ENCODE measurements at places on chromosomes 13 and 19. TPM values are rescaled to one million over a fixed set of nuclear protein-coding genes. Genes with fewer than 3 reads are reported as not detected.

GRCh38 chr19:39377373-39378362 is 13.2 kb downstream of the PAF1 start:
- no peak overlapping the region for H3K4me3 ChIP-seq
- no peak overlapping the region for H3K27ac ChIP-seq
- peaks cover 9% of the 10 kb centered on the region for H3K4me1 ChIP-seq
- DNase-seq: no peak
- H3K27me3 ChIP-seq: no peaks in the 10 kb centered on the region

- DNase-seq: no peak
- H3K27me3 ChIP-seq: no peaks in the 10 kb centered on the region
- H3K36me3 ChIP-seq: no peaks in the 10 kb centered on the region
These were observed 389.3 kb downstream of the DACH1 start for GRCh38 chr13:71477735-71478134.

GRCh38 chr19:39481229-39481545 is 549 bp downstream of the TIMM50 start:
- DNase-seq: no peak
- H3K27me3 ChIP-seq: no peaks in the 10 kb centered on the region
- peak overlapping the region; percentile 86 for H3K27ac ChIP-seq
- H3K4me1 ChIP-seq: peaks cover 16% of the 10 kb centered on the region

- peak; percentile 99 for DNase-seq
- H3K27ac ChIP-seq: peak within 1 kb of the TSS; percentile 100
- peaks cover 37% of the 10 kb centered on the region for H3K4me1 ChIP-seq
- no peaks in the 10 kb centered on the region for H3K27me3 ChIP-seq
These were observed at the start of gene U2AF2 for GRCh38 chr19:55654868-55655647. U2AF2 (plus strand) TSS chr19:55655035; CDS start chr19:55655105, 70 bp downstream.

DNA sequence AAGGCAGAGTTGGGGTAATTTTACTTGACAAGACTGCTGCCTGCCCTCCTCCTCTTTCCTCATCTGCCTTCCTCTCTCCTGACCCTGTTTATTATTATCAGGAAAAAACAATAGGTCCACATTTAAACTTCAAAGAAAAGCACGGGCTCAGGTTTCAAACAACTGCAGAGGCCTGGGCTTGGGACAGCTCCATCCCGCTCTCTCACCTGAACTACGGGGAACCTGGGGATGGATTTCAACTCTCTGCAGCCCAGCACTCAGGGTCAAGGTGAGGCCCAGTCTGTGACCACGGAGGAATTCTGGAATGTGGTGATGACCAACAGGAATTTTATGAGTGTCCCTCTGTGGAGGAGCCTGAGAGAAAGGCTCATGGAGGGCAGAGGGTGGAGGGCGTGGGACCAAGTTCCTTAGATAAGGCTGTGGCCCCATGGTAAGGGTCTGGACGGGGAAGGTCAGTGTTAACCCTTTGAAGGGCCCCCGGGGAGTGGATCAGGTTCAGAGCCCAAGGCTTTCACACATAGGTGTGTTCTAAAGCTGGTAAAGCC is 220.8 kb upstream of the MAB21L1 start:
- no peaks in the 10 kb centered on the region for H3K36me3 ChIP-seq
- H3K4me1 ChIP-seq: no peaks in the 10 kb centered on the region
- no peak overlapping the region for H3K4me3 ChIP-seq
- H3K27ac ChIP-seq: no peak overlapping the region

GRCh38 chr19:45574526-45574925 is 10.1 kb downstream of the OPA3 start:
- H3K27ac ChIP-seq: no peak overlapping the region
- no peaks in the 10 kb centered on the region for H3K27me3 ChIP-seq
- peaks cover 7% of the 10 kb centered on the region for H3K4me1 ChIP-seq

GRCh38 chr19:41225238-41226052 is 6.4 kb downstream of the AXL start:
- H3K27me3 ChIP-seq: peaks cover 15% of the 10 kb centered on the region
- H3K27ac ChIP-seq: peak overlapping the region; percentile 51
- DNase-seq: no peak
- peaks cover 23% of the 10 kb centered on the region for H3K4me1 ChIP-seq
- peak overlapping the region; percentile 31 for H3K4me3 ChIP-seq
- H3K36me3 ChIP-seq: no peaks in the 10 kb centered on the region

GRCh38 chr13:39259371-39260140 is 221.3 kb downstream of the NHLRC3 start:
- no peak overlapping the region for H3K4me3 ChIP-seq
- no peaks in the 10 kb centered on the region for H3K27me3 ChIP-seq
- no peaks in the 10 kb centered on the region for H3K36me3 ChIP-seq
- no peak for DNase-seq

DNA sequence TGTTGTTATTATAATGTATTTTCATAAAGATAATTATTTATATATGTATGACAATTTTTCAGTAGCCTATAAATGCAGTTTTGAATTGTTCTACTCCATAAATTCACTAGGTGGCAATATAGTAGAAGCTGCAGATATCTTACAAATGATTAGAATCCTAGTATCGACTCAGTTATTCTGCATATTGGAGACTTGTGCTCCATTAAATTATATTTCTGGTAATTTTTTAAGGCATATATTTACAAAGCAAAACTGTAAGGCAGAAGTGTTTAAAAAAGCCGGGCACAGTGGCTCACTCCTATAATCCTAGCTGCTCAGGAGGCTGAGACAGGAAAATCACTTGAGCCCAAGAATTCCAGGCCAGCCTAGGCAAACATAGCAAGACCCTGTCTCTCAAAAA is 58.7 kb downstream of the DPY19L3 start:
- H3K27me3 ChIP-seq: no peaks in the 10 kb centered on the region
- no peaks in the 10 kb centered on the region for H3K4me1 ChIP-seq
- H3K27ac ChIP-seq: no peak overlapping the region
- H3K4me3 ChIP-seq: no peak overlapping the region
- no peaks in the 10 kb centered on the region for H3K36me3 ChIP-seq

- no peak overlapping the region for H3K4me3 ChIP-seq
- H3K4me1 ChIP-seq: no peaks in the 10 kb centered on the region
- no peaks in the 10 kb centered on the region for H3K36me3 ChIP-seq
- H3K27me3 ChIP-seq: no peaks in the 10 kb centered on the region
These were observed 67.4 kb upstream of the UBAC2 start for GRCh38 chr13:99133230-99133629.

DNA sequence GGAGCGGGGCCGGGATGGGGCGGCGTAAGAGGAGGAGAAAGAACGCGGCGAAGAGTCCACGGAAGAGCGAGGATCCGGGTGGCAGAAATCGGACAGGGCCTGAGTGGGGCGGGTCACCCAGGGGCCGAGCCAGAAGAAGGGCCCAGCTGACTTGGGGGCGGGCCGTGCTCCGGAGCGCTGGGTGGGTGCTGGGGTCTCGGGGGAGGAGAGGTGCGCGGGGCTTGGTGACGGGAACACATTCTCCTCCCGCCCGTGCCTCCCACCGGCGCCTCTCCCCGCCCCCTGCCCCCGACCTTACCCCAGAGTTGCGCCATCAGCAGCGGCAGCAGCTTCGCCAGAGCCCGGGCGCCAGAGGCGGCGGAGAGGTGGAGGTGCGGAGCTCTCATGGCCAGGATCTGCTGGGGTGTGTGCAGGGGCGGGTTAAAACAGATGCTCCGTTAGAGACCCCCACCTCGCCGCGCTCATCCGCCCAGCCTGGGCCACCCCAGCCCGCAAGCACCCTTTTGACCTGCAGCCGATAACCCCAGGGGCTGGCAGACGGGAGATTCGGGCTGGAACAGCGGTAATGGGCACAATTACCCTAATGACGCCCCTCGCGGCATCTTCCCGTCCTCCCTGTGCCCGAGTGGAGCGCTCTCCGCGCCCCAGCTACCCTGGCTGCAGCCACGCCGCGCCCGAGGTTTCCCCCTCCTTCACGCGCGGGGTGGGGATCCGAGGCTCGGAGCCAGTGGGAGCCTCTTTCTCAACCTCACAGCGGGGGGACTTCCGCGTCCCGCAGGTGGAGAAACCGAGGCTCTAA is 565 bp downstream of the KLK10 start:
- peaks cover 22% of the 10 kb centered on the region for H3K27me3 ChIP-seq
- no peak for DNase-seq
- no peaks in the 10 kb centered on the region for H3K36me3 ChIP-seq
- H3K27ac ChIP-seq: no peak overlapping the region

GRCh38 chr19:44236384-44236783 is 23.3 kb upstream of the ZNF233 start:
- H3K27ac ChIP-seq: no peak overlapping the region
- DNase-seq: no peak
- H3K27me3 ChIP-seq: no peaks in the 10 kb centered on the region
- peaks cover 63% of the 10 kb centered on the region for H3K36me3 ChIP-seq
- H3K4me3 ChIP-seq: no peak overlapping the region

ZNF730 gene
- total RNA-seq: 1.0 TPM

SPIB gene
- 22.1 TPM for total RNA-seq

LRG1 gene
- total RNA-seq: 14.1 TPM

DNA sequence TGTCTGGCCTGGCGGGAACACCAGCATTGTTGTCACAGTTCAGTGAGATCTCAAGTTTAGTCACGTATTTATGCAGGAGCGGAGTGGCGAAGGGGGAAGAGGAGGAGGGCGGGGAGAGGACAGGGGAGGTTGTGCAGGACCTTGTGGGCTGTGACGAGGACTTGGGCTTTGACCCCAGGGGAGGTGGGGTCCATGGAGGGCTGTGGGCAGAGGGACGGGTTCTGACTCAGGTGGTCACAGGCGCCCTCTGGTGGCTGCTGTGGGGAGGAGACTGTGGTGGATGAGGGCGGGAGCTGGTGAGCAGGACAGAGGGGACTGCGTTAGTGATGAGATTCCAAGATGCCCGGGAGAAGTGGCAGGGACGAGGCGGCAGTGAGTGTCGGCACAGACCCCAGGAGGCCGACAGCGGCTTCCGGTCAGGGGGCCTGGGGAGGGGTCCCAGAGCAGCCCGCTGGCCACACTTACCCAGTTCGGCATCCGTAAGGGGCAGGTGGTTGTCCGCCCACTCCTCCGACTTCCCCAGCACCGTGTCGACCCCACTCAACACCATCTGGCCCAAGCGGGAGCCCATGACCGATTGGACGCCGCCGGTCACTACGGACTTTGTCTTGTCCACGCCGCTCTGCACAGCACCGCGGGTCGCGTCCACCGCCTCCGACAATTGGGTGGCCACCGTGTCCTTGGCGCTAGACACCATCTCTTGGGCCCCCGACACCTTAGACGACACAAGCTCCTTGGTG is 15.7 kb downstream of the PLIN3 start:
- peak; percentile 90 for DNase-seq
- no peak overlapping the region for H3K27ac ChIP-seq
- no peak overlapping the region for H3K4me3 ChIP-seq
- no peaks in the 10 kb centered on the region for H3K27me3 ChIP-seq
- H3K36me3 ChIP-seq: no peaks in the 10 kb centered on the region
- no peaks in the 10 kb centered on the region for H3K4me1 ChIP-seq

DNA sequence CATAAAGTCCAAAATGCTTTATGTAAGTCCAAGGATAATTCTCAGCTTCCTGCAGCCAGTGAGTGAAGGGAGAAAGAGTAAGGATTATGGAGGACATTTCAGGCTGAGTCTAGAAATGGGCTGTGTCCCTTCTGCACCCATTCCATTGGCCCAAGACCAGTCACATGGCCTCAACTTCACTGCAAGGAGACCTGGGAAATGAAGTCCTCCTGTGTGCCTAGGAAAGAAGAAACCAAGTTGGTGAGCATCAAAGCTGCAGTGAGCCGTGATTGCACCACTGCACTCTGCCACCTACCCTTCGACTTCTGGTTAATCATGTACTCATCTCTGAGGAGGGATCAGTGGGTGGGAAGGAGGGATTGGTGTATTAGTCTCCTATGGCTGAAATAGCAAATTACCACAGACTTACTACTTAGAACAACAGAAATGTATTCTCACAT is 3.6 kb upstream of the CD37 start:
- no peaks in the 10 kb centered on the region for H3K27me3 ChIP-seq
- peaks cover 97% of the 10 kb centered on the region for H3K4me1 ChIP-seq
- no peaks in the 10 kb centered on the region for H3K36me3 ChIP-seq

DNA sequence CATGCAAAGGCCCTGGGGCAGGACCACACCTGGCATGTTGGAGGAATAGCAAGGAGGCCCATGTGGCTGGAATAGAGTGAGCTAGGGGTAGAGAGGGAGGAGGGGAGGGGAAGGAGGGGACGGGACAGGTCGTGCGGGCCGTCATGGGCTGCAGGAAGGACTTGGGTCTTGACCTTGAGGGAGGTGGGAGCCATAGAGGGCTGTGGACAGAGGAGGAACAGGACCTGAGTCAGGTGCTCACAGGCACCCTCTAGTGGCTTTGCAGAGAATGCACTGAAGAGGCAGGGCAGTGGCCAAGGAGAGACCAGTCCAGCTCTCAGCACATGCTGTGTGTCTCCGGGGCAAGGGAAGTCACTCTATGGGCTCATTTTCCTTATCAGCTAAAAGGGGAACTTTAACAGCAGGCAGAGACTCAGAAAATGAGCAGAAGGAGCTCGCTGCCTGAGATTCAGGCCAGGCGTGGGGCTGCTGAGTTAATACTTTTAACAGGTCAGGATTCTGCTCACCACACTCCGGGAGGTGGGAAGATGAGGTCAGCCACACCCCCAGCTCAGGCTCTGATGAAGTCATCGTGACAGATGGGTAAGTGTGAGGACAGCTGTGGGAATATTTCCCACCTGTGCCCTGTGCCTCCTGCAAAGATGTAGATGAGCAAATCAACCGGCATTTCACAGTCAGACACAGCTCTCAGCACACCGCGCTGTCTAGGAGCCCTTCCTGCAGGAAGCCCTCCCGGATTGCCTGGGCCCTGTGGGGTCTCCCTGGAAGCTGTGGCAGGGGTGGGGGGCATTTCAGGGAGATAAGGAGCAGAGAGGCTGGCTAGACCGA is 6.0 kb upstream of the TNFAIP8L1 start:
- DNase-seq: peak; percentile 87
- H3K36me3 ChIP-seq: no peaks in the 10 kb centered on the region
- no peak overlapping the region for H3K4me3 ChIP-seq
- peaks cover 41% of the 10 kb centered on the region for H3K4me1 ChIP-seq
- H3K27ac ChIP-seq: no peak overlapping the region
